ENCODE measurements at places on chromosomes 7 and 10.
A peak's percentile ranks its signal among the peaks of the same experiment; 100 is the strongest.

GRCh38 chr10:4191894-4192293 lies 406.9 kb upstream of the KLF6 start:
- DNase-seq, result no peak

GRCh38 chr7:105623906-105624305 lies 42.6 kb upstream of the EFCAB10 start:
- DNase-seq, result no peak

GRCh38 chr7:91634485-91635177 lies 245.9 kb downstream of the MTERF1 start:
- DNase-seq, result no peak

DNA sequence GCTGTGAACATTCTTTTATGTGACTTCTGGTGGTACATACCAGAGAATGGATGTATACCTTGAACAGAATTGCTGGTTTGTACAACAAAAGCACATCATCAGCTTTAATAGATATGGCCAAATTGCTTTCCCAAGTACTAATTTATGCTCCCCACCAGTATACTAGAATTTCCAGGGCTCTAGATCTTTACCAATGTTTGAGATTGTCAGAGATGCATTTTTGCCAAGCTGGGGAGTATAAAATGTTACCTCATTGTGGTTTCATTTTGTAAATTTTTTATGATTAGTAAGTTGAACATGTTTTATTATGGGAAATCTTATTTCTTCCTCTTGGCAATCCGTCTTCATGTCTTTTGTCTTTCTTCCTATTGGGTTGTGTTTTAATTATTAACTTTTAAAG lies 179.9 kb upstream of the TMEM106B start:
- DNase-seq, result no peak

DNA sequence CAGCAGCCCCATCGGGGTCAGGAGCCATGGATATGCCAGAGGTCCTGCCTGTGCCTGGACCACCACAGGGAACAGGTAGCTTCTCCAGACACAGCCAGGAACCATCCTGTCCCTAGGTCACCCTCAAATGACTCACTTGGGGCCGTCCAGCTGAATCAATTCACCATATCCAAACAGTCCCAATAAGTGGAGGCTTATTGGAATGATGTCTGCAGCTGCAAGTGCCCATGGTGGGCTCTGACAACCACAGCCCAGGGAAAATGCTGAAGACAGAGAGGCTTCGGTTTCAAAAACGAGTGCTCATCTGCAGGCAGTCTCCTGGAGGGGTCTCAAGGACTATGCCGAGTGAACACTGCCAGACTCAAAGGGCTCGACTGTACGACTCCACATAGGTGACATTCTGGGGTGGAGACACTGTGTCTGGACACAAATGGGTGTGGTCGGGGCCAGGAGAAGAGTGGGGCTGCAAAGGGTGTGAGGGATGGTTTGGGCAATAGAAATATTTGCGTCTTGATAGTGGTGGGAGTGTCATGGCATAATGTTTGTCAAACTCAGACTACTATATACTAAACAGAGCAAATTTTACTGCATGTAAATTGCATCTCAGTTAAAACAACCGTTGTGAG lies 204.8 kb downstream of the TNS3 start:
- no peak for DNase-seq

- DNase-seq, result no peak
Measured at GRCh38 chr10:89280508-89280907, 21.3 kb upstream of the IFIT2 start.

DNA sequence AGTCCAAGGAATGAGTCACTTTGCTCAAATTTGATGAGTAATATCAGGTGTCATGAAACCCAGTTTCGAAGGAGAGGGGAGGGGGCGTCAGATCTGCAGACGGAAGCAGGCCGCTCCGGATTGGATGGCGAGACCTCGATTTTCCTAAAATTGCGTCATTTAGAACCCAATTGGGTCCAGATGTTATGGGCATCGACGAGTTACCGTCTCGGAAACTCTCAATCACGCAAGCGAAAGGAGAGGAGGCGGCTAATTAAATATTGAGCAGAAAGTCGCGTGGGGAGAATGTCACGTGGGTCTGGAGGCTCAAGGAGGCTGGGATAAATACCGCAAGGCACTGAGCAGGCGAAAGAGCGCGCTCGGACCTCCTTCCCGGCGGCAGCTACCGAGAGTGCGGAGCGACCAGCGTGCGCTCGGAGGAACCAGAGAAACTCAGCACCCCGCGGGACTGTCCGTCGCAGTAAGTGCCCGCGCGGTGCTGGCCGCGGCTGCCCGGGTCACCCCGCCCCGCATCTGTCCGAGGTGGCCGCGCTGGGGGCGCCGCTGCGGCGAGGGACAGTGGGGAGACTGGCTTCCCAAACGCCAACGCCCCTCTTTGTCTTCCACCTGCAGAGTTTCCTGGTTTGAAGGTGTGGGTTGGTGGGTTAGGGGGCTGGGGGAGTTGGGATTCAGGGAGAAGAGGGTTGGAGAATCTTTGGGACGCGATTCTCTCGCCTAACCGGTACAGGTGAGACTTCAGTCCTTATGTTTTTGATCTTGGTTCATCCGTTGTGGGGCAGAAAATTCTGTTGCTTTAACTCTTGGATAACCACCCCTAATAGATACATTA lies at the start of gene TAC1:
Gene TAC1, plus strand, starts transcription at position 351 of the 829 bp plus-strand sequence. CDS start 527 bp downstream, outside the sequence.
- peak; percentile 24 for DNase-seq

DNA sequence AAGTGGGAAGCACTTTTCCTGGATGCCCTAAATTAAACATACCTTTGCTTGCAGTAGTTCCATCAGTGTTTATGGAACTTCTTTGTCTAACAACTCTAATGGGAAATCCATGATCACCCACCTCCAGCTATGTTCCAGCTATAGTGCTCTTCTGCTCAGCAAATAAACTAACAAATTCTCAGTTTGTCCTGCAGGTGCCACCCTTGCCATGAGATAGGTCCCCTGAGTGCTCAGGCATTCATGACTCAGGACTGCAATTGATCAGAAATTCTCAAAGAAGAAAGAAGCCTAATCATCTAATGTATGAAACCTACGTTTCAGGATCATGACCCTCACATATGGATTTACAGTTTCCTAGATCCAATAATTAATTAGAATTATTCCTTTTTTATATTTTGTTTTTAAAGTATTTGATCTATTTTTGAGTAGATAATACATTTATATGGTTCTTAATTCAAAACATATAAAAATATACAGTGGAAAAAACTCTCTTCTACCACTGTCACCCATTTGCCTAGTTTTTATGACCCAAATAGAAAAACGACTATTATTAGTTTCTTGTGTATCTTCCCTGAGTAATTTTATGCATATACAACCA lies 48.7 kb upstream of the DYNC1I1 start:
- peak; percentile 82 for DNase-seq

DNA sequence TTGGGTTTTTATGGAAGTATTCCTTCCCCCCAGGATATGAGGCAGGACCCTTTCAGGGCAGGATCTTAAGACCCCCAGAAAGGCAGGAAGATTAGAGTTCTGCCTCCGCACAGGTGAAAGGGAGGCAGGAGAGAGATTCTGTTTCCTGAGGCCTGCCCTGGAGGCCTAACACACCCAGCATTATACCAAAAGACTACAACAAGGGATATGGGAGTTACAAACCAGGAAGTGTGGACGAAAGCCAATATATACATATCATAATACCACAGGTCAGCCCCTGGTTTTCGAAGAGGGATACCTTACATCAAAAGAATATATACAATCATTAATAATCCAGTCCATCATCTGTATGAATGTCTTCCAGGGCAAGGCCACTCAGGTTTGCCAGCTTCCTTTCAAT lies 14.2 kb downstream of the MINPP1 start:
- DNase-seq, result no peak

DNA sequence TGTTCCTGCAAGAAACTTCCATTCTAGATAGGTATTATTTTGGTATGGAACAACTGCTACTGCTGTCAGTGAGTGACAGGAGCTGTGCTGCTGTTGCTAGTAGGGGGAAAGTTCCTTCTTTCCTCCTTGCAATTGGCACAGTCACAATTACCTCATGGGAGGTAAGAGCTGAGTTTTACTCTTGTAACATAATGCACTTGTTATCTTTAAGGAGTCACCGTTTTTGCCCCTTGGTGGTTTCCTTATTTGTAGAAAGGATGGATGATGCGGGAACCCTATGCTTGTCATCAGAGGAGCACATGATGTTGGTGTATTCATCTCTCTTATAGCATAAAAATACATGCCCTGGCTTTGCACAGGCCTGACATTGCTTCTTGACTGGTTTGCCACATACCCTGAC lies 234.7 kb upstream of the NPY start:
- DNase-seq, result no peak

DNA sequence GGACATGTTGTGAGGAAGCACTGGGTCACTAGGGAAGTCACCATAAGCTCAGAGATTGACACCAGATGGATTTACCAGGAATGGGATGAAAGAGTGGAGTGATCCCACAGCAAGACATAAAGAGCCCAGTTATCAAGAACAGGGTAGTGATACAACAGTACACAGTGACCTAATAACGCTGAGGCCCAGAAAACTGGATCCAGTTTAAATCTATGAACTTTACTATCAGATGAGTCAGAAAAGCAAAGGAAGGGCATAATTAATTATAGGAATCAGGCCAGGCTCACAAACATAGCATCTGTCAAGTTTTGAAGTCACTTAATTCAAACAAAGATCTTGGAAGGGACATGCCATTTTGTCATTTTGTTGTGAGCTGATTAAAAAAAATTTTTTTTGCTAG lies 73.5 kb downstream of the LRRN3 start:
- DNase-seq, result peak; percentile 6

DNA sequence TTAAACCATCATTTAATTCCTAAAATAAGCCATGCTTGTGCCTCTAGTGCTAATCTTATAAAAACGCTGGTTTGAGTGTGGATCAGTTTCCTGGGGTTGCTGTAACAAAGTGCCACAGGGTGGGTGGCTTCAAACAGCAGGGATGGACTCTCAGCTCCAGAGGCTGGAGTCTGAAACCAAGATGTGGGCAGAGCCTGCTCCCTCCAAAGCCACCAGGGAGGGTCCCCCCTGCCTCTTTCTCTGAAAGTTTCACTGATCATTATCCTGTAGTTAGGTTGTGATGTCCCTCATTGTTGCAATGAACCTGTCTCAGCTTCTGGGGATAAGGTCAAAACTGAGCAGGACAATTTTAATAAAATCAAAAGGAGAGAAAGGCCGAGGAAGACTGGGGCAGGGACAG lies 251.9 kb upstream of the TCERG1L start:
- no peak for DNase-seq

DNA sequence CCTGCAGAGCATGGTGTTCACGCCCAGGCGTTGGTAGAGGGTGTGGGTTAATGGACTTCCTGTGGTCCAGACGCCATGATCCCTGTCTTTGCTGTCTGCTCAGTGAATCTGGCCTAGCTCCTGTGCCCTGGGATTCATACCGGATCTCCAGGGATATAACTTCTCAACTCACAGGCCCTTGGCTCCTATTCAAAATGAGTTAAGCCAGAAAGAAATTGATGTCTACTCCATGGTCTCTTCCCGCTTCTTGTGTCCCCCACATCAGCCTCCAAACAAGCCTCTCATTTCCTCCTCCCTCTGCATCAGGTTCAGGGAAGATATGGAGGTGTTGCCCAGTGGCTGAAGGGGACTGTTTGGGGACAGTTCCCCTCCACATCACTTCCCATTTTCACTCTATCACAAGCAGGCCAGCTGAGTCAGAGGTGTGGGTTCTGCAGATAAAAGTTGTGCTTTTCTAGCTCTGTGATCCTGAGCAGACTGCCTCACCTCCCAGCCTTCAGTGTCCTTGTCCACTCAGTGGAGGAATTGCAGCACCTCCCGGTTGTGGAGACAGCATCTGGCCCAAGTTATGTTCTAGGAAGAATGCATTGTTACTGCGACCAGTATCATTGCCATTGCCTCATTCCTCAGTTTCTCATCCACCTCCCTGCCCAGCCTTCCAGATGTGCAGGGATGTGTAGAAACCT lies 22.5 kb downstream of the AKR1E2 start:
- no peak for DNase-seq

GRCh38 chr10:73931767-73932619 lies 21.1 kb downstream of the PLAU start:
- DNase-seq, result no peak

DNA sequence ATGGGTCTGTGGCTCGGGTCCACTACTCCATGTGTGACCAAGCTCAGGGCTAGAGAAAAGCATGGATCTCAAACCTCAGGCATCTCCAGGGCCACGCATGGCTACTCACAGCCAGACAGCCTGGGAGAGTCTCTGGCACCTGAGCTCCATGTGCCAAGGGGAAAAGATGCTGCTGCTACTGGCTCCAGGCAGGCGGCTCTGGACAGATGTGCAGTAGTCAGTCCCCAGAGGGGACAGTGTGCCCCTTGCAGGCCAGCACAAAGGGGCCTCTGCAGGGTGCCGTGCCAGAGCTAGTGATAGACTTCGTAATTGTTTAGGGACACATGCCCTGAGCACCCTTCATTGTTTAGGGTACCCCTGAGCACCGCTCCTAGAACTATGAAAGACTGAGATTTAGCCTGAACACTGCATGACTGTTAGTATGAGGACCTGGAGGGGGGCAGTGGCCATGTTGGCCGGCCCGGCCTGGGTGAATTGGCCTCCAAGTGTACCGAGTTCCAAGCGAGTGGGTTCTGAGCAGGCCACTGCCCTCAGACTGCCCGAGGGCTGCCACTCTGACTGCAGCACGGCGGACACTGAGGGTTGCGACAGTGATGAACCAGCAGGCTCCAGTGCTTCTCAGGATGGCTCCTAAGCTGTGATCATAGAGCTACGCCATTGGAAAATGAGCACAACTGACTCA lies 80.7 kb downstream of the TCERG1L start:
- no peak for DNase-seq

DNA sequence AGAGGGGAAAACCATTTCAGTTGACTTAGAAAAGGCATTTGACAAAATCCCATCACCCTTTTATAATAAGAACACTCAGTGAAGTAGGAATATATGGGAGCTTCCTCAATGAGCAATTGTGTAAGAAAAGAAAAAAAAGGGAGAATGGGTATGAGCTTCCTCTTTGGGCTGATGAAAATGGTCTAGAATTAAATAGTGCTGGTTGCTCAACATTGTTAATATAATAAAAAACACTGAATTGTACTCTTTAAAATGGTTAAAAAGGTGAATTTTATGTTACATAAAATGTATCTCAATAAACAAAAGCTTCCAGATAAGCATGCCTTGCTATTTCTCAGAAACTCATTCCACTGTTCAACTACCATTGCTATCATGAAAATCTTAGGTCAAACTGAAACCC lies 40.6 kb downstream of the LRRC17 start:
- no peak for DNase-seq

DNA sequence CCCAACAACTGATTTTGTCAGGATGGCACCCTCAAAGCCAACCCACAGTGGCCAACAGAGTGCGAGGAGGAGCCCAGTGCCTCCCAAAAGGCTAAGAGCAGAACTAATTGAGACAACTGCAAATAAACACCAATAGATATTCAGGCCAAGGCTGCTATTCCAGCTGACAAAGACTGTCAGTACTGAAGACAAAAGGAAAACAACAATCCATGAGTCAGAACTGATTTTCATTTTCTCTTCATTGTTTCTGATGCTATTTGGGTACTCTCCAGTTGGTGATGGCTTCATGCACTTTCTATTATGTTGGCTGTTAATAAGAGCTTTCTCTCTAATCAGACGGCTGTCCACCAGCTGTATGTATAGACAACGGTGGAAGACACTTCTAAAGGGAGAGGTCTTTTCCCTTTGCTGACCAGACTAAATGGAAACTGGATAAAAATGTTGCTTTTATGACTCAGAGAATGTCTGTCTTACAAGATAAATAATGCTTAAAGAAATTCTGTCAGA lies 515.9 kb downstream of the PARD3 start:
- DNase-seq, result no peak
